ENCODE measurements at places on chromosomes 4 and X.

- no peak for DNase-seq
Observed at GRCh38 chrX:122579526-122579925, 604.6 kb upstream of the GRIA3 start.

GRCh38 chr4:91058345-91058744 is 931.2 kb downstream of the CCSER1 start:
- DNase-seq: no peak

- no peak for DNase-seq
Observed at GRCh38 chr4:125677665-125678307, 363.0 kb downstream of the FAT4 start.

DNA sequence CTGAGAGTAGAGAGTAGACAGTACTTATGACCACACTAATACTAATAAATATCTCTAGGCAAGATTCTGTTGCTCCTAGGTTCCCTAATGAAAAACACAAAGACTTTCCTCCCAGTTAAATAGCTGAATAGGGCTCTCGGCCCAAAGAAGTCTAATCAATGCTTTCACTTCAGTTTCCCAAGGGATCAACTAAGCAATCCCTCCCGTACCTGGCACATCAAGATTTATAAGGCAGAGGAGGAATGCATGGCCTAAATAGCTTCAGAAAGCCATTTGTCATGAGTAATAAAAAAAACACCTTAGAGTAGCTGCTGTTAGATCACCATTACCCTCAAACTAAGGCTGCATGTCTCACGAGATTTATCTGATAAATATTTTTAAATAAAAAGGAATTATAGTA is 56.8 kb upstream of the EXOC1L start:
- no peak for DNase-seq

- no peak for DNase-seq
Observed at GRCh38 chr4:44421330-44422065, 27.1 kb downstream of the KCTD8 start.

GRCh38 chr4:90165883-90166282 is 38.7 kb downstream of the CCSER1 start:
- DNase-seq: no peak

- DNase-seq: no peak
Observed at GRCh38 chr4:118760092-118760491, 74.9 kb downstream of the METTL14 start.

- no peak for DNase-seq
Observed at GRCh38 chrX:153352858-153353257, 18.9 kb downstream of the ZNF275 start.

DNA sequence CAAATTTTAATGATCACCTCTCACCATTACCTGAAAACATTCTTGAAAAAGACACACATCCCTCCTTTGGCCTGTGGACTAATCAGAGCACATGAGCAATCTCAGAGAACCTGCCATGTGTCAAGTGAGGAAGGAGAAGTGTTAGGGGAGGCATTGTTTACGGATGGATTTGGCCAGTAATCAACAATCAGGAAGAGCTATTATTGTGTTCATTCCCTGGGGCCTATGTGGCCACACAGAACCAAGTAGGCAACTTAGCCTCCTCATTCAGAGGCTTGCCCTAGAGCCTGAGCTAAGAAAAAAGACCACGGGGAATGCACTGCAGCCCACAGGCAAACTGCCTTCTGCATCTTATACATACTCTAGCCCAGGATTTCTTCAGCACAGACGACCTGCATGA is 40.6 kb upstream of the DOCK11 start:
- DNase-seq: no peak

- DNase-seq: no peak
Observed at GRCh38 chrX:118579417-118579816, 83.8 kb downstream of the DOCK11 start.

DNA sequence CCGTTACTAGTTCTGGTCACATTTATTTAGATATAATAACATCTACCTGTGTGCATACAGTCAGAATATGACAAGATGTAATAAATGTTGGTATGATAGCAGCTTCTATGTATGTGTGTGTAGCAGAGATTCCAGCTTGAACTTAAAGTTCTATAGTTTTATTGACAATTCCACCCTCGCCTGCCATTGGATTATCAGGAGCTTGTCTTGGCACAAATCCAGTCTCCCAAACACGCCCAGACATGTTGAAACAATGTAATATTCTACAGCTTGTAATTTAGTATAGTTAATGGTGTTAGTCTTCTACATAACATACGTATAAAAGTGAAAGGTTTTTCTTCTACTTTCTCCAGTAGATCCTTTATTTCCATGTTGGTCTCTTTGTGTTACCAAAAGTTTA is 44.4 kb downstream of the BBS12 start:
- DNase-seq: no peak

GRCh38 chrX:13876652-13877051 is 59.8 kb upstream of the GPM6B start:
- DNase-seq: peak; percentile 7

GRCh38 chrX:71245159-71245558 is 8.8 kb downstream of the ZMYM3 start:
- no peak for DNase-seq

DNA sequence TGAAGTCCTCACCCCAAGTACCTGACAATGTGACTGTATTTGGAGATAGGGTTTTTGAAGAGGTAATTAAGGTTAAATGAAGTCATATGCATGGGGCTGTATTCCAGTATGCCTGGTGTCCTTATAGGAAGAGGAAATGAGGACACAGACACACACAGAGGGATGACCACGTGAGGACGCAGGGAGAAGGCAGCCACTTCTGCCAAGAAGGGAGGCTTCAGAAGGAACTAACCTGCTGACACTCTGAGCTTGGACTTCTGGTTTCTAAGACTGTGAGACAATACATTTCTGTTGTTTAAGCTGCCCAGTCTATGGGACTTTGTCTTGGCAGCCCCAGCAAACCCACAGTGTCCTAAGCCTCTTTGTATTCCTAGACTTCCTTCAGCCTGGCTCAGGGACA is 3.0 kb upstream of the SLC2A9 start:
- no peak for DNase-seq

DNA sequence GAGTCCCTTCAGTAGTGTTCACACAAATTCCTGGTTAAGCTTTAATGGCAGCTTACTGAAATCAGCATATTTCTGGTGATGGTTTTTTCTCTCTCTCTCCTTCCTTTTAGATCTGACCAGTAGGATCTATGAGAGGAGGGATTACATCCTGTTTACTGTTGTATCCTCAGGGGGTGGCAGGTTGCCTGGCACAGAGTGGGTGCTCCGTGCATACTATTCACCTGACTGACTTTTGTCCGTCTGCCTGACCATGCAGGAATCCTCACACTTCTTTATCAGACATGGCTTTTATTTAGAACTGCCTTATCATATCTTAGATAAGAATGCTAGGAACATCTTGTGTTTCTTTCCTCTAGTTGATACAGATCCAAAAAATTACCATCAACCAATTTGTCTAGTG is 29.6 kb downstream of the MCUB start:
- DNase-seq: no peak

DNA sequence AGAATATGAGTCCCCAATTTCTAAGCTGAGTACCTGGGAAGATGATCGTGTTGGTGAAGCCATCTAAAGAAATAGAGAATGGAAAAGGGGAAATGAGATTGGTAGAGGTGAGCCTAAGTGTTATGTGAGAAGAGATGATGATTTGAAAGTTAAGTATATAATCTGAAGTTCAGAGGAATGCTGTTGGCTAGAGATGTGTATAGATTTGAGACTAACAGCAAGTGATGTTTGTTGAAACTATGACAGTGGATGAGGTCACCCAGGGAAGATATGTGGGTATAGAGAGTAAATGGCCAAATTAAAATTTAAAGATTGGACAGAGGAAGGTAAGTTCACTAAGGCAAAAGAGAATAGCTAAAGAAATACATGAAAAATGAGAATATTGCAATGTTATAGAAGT is 324.2 kb downstream of the MAPK10 start:
- DNase-seq: no peak

- no peak for DNase-seq
Observed at GRCh38 chr4:6875431-6875831, 34.2 kb upstream of the TBC1D14 start.

DNA sequence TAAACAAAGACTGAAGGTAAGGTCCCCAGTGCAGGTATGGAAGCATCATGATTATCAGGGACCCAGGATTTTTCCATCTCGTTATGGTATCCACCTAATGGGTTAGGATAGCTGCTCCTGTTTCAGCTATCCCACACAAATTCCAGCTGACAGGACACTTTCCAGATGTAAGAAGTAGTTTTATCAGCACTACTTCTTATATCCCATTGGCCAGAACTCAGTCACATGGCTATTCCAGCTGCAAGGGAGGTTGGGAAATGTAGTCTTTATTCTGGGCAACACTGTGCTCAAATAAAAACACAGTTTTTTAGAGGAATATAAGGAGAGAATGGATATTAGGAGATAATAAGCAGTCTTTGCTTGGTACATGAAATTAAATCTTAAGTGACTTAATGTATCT is 96.7 kb downstream of the SRPX start:
- no peak for DNase-seq

GRCh38 chr4:139958739-139959098 is 195.3 kb downstream of the MAML3 start:
- no peak for DNase-seq

DNA sequence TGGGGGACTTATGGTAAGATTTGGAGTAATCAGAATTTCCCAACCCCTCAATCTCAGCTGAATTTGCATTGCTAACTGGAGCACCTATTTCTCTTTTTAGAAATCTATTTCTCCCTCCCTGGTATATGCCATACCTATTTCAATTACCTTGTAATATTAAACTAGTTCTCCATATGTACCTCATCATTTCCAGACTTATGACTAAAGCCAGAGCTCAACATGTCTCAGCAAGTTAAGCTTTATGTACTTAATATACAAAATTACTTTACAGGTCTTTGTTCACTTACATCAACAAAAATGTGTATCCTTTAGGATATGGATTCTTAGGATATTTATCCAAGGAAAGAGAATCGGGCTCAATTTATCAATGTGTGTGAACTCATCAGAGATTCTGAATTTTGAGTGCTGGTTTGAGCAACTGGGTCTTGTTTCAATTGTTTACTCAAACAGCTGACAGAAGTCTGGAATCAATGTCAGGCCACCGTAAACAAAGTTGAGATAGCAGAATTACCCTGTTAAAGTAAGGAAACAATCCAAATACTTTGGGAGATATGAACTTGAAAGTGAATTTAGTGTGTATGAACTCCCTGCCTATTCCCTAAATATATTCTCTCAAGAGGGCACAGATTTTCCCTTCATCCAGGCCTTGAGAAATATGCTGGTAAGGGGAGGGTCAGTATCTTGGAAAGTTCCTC is 199.6 kb downstream of the VEGFC start:
- no peak for DNase-seq

GRCh38 chrX:150848914-150849365 is 49.5 kb downstream of the CD99L2 start:
- peak; percentile 83 for DNase-seq

- DNase-seq: no peak
Observed at GRCh38 chr4:125254106-125254505, 60.6 kb upstream of the FAT4 start.

GRCh38 chrX:10039821-10040793 is 72.9 kb downstream of the CLDN34 start:
- DNase-seq: peak; percentile 19

GRCh38 chr4:167854881-167855280 is 237.5 kb upstream of the ANXA10 start:
- DNase-seq: no peak

DNA sequence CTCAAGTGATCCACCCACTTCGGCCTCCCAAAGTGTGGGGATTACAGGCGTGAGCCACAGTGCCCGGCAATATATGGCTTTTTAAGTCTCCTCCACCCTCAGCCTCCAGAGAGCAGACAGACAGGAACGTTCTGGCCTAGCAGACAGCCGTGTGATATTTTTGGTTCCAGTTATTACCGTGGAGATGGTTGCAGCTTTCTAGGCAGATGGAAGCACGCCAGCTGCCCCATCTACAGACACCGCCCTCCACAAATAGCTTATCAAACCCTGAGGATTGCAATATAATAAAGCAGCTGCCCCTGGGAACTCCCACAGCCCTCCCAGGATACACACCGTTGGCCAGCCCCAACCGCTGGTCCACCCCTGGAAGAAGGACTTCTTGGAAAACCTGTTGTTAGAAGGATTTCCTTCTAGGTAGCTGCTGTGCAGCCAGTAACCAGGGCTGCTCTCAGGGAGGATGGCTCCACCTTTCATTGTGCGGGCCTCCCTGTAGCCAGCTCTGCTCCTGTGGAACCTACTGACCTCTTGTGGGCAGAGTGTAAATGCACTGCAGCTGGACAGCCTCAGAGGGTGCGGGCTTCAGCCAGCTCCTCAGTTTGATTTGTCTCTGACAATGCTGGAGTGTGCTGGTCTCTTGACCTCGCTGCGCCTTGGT is 44.0 kb downstream of the SLC25A5 start:
- DNase-seq: peak; percentile 69

DNA sequence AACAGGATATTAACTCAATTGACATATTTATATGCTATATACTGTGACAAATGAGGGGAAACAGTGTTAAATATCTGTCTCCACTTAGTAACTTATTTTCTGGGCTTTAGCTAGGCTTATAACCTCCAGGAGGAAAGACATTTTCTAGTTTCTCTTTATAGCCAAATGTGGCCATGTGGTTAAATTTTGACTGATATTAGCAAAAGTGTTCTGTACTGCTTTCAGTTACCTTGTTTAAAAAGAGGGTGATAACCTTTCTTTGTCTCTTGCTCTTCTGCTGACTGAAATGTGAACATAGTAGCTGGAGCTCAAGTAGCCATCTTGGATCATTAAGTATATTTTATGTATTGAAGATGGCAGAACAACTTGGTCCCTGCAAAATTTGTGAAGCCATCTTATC is 253.7 kb downstream of the PDHA2 start:
- no peak for DNase-seq

- DNase-seq: no peak
Observed at GRCh38 chr4:183448436-183448835, 4.0 kb downstream of the CDKN2AIP start.

GRCh38 chr4:42712854-42713253 is 55.9 kb upstream of the ATP8A1 start:
- DNase-seq: no peak

GRCh38 chr4:7422898-7423180 is 11.9 kb downstream of the PSAPL1 start:
- no peak for DNase-seq

- DNase-seq: no peak
Observed at GRCh38 chr4:139658185-139658584, 7.4 kb upstream of the MGST2 start.

DNA sequence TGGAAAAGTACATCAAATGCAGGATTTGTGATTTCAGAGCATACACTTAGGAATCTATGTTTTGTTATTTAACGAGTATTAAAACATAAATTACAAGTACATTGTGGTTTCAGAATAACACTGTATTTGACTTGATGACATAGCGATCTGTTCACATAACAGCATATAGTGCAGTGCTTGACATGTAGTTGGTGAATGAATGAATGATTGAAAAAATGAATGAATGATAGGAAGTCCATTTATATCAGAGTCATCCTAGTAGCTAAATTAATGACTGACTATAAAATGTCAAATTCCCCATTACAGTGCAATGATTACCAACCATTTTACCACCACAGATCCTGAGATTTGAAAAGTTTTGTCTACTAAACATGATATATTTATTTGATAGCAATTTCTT is 114.6 kb upstream of the FAT1 start:
- no peak for DNase-seq

Measured in H4 (cell line).